NCI-H2081 treated with DMSO at 0.1 percent for 48 hours (cell line): ENCODE measurements at places on chromosomes 5 and 9.

DNA sequence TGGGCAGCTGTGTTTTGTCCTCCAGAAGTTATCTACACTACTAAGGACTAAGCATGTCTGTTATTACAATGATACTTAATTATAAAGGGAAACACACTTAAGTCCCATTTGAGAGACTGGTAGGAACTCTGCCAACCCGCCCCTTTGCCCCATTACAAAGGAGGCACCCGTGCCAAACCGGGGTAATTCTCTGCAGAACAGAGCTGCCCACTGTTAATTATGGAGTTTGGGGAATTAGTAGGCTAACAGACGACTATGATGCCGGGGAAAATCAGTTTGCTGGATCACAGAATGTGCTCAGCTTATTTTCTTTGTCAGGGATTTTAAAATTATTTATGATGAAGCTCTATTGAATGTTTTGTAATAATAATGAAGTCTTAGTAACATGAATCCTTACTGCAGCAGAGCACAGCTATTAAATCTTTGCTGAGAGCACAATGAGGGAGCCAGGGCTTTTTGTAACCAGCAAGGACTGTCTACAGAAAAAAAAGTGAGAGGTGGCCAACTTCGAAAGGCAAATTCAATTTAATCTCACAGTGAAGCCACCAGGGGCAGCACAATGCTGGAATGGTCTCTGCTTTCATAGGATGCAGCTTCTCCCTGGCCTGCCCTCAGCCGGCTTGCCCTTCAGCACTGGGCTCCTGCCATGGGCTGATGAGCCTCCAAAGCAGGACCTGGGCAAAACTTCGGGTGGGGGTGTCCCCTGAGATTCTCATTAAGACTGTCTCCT, 134.5 kb downstream of the GNAQ start:
- DNase-seq = peak; percentile 91

- DNase-seq = no peak
Measured at GRCh38 chr9:28197653-28198052, 624.4 kb upstream of the C9orf72 start.

GRCh38 chr9:37033682-37034304, at the start of gene PAX5:
PAX5 (minus strand) TSS chr9:37034268; CDS start chr9:37034031, 237 bp downstream.
- DNase-seq = no peak

GRCh38 chr9:128093011-128093410, 25.0 kb downstream of the SLC25A25 start:
- DNase-seq = no peak

GRCh38 chr5:68046445-68046844, 169.1 kb upstream of the PIK3R1 start:
- no peak for DNase-seq

DNA sequence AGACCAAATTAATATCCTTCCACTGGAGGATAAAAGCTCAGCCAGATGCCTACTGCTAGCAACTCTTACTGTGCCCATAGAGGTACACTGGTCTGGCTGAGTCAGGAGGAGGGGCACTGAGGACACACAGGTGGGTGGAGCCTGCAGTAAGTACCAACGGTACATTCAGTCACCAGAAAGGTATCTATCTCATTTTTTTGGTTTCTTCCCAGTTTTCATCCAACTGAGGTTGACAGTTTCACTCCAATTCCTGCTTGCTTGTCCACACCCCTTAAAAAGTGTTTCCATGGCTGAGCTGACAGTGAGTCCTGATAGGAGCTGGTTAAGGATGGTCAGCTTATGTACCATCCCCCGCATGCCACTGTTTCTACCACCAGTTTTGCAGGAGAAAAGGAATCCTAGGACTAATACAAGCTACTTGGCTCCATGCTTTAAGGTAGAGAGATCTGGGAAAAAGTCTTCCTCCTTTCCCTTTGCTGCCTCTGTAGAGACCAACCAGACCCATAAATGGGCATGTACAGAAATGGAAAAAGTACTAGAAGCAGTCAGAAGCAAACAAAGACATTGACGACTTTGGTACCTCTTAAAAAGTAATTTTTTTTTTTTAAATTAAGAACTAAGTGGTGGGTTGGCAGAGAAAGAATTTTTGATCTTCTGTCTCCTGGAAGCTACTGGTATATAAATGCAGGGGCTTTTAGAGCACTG, 3.2 kb downstream of the ELL2 start:
- DNase-seq = no peak

DNA sequence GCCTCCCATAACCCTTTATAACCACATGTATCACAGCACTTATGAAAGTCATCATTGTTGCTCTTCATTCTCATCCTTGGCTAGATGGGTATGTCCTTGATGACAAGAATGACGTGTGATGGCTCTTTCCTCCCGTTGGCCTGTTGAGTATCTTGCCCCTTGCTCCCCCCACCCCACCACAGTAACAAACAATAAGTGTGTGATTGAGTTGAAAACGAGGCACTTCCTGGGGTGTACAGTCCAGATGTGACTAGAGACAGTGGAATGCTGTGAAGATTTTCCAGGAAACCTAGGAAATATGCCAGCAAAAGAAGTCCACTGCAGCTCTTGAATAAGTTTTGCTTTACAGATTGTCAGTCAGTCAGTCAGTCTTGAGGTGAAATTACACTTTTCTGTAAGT, 262.5 kb downstream of the ELAVL2 start:
- DNase-seq = no peak
